ENCODE measurements at places on chromosomes 5 and 9. TPM values are rescaled to one million over a fixed set of nuclear protein-coding genes. Genes with fewer than 3 reads are reported as not detected.

DNA sequence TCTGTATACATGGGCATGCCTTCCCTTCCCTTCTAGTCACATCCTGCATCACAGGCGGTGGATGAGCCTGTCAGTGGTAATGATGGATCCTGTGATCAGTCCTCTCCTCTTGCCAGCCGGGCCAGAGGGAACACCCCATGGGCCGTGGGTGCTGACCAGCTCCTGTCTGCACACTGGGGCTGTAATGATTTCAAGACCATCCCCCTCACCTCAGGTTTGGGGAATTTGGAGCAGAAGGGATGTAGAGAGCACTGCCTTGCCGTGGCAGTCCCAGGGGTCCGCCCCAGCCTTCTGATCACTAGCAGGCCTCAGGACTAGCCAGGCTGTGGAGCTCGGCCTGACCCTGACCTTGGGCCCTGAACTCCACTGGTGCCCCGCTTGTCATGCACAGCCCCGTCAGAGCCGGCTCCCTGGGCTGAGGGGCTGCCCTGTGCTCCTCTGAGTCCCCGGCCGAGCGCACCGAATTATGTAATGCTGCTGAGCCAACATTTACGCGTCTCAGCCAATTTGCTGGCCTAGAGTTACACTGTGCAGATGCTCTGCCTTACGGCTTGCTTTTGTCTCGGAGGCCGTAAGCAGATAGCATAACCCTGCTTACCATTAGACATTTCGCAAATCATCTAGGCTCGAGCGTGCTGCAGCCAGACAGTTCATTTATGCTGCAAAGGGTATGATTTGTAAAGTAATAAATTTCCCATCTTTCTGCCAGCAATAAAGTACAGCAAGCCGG is 155.3 kb downstream of the MACROH2A1 start:
- no peak for DNase-seq

DNA sequence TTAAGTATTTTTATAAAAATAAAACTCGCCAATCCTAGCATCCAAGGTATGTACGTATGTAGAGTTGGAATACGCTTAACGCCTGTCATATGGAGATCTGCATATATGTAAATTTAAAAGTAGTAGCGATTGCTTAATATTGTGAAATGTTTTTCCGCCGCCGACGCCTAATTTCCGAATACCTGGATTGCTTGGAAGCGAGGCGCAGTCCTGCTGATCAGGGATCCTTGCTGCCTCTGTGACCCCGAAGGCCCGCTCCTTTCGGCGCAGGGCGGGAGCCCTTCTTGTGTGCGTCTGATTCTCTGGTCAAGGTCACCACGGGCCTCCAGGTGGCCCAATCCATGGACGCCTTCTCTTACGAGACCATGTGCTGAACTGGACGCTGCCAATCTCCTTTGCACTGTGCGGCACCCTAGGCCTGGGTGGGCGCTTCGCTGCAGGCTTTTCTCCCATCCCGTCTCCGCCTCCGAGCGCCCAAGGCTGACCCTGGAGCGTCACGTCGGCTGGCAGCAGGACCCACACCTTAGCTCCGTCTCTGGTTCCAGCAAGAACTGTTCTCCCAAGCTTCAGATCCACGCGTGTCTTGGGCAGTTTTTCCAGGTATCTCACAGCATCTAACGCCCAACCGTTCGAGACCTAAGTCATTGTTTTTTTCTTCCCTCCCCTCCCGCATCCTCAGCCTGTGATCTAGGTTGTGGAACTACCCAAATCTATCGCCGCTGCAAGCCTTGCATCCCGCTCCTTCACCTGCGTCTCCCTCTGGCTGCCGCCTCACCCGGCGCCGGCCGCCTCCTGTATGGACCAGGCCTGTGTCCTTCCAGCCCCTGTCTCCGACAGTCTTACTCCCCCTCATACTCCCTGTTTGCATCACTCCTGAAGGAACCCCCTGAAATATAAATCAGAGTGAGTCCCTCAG is 3.6 kb upstream of the TRIM41 start:
- DNase-seq, result no peak

DNA sequence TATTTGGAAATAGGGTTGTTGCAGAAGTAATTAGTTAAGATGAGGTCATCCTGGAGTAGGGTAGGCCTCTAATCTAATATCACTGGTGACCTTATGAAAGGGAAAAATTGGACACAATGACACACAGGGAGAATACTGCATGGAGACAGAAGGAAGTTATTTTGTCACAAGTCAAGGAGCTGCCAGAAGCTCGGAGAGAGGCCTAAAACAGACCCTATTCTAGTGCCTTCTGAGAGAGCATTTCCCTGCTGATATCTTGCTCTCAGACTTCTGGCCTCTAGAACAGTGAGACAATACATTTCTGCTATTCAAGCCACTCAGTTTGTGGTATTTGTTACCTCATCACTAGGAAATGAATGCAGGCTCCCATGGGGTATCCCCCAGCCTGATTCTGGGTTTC is 332.9 kb downstream of the CSNK1G3 start:
- DNase-seq, result no peak

DNA sequence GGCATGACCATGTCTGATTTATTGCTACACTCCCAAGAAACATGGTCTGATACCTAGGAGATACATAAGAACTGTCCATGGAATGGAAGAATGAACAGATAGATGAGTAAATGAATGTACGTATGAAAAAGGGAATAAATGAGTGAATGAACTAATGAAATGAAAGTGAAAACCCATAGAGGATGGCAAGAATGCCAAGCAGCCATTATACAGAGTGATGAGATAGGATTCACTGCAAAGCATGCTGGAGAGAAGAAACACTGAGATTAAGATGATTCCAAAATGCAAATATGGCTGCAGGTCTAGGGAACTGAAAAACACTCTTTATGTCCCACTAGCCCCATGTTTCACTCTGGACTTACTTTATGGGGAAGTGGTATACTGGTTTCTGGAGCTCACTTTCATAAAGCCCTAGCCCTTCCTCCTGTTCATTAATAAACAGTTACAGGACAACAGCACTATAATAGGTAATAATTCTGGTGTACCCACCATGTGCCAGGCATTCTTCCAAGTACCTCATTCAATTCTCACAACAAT is 170.3 kb upstream of the RAD23B start:
- DNase-seq, result no peak

GRCh38 chr5:89243611-89244010 is 360.6 kb upstream of the MEF2C start:
- DNase-seq, result no peak

DNA sequence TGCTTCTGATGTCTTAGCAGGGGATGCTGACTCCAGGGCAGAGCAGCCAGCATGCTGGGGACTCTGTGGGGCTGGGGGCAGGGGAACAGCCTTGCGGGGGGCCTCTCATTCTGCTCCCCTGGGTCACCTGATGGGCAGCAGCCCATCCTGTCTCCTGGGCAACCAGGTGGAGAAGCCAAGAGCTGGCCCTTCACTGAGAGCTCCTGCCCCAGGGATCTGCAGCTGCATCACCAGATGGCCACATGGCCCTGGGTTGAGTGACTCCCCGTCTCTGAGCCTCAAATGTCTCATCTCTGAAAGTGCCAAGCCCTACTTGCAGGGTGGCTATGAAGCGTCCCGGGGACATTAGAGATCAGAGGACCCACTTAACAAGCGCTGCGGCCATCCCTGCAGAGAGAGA is 49.1 kb downstream of the LRSAM1 start:
- no peak for DNase-seq

DNA sequence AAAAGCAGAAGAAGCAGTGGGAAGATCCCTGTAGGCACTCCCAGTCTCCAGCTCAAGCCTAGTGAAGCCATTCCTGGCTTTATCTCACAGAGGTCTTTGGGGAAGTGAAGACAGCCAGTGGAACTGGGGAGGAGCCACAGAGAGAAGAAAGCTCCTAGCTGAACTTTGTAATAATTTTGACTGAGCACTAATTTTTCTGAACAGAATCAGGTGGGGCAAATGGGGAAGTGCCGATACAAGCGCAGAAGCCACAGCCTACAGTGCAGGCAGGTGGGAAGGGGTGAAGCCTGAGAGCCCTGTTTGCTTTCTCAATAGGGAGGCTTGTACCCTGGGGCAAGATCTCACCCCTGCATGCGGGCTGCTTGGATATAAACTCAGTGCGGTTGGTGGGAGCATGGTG is 48.4 kb upstream of the SNAPC3 start:
- no peak for DNase-seq

GRCh38 chr9:88580961-88581360 is 46.0 kb downstream of the NXNL2 start:
- DNase-seq, result no peak

GRCh38 chr9:80874276-80874675 is 815.1 kb downstream of the TLE1 start:
- no peak for DNase-seq

MARCHF3 gene
- total RNA-seq, result 12.3 TPM

PCDHGA11 gene
- 0.10 TPM for total RNA-seq

EPB41L4B gene
- total RNA-seq, result not detected

SPINK1 gene
- not detected for total RNA-seq

Measured in naive thymus-derived CD8-positive, alpha-beta T cell (primary cell).